Bronchus fibroblast of lung (primary cell): ENCODE measurements at places on chromosomes 1 and 21. TPM values are rescaled to one million over a fixed set of nuclear protein-coding genes. Genes with fewer than 3 reads are reported as not detected.

TLR5 gene
- under 0.01 TPM in 1 of 2 replicates, not detected in the other for total RNA-seq

ENAH gene
- 26.3 and 33.6 TPM in 2 replicates for total RNA-seq

C1orf141 gene
- total RNA-seq = not detected in 2 replicates

PLEKHN1 gene
- total RNA-seq = 1.2 and 1.9 TPM in 2 replicates

GABPB2 gene
- total RNA-seq = 5.5 and 6.1 TPM in 2 replicates

TENT5C gene
- 0.17 and 0.30 TPM in 2 replicates for total RNA-seq

SON gene
- total RNA-seq = 52.8 and 56.5 TPM in 2 replicates

MYOG gene
- total RNA-seq = under 0.01 TPM in 1 of 2 replicates, not detected in the other

ZNF670 gene
- 2.0 and 2.8 TPM in 2 replicates for total RNA-seq

AMY1C gene
- not detected in 2 replicates for total RNA-seq

CYP4X1 gene
- total RNA-seq = under 0.01 TPM in 1 of 2 replicates, not detected in the other

ADORA1 gene
- under 0.01 and 0.45 TPM in 2 replicates for total RNA-seq

DMBX1 gene
- total RNA-seq = not detected in 2 replicates

HLCS gene
- total RNA-seq = 18.4 and 22.2 TPM in 2 replicates

ZZZ3 gene
- 35.4 and 42.5 TPM in 2 replicates for total RNA-seq

INSRR gene
- not detected in 2 replicates for total RNA-seq

PTP4A2 gene
- total RNA-seq = 163 and 212 TPM in 2 replicates

SH2D5 gene
- 5.2 and 5.5 TPM in 2 replicates for total RNA-seq
